ENCODE measurements at places on chromosomes 13 and 19.
A peak's percentile ranks its signal among the peaks of the same experiment; 100 is the strongest.

- DNase-seq, result no peak
Observed at GRCh38 chr13:76471486-76471885, 414.7 kb downstream of the KCTD12 start.

- DNase-seq, result no peak
Observed at GRCh38 chr19:23365222-23365621, 30.0 kb downstream of the ZNF91 start.

DNA sequence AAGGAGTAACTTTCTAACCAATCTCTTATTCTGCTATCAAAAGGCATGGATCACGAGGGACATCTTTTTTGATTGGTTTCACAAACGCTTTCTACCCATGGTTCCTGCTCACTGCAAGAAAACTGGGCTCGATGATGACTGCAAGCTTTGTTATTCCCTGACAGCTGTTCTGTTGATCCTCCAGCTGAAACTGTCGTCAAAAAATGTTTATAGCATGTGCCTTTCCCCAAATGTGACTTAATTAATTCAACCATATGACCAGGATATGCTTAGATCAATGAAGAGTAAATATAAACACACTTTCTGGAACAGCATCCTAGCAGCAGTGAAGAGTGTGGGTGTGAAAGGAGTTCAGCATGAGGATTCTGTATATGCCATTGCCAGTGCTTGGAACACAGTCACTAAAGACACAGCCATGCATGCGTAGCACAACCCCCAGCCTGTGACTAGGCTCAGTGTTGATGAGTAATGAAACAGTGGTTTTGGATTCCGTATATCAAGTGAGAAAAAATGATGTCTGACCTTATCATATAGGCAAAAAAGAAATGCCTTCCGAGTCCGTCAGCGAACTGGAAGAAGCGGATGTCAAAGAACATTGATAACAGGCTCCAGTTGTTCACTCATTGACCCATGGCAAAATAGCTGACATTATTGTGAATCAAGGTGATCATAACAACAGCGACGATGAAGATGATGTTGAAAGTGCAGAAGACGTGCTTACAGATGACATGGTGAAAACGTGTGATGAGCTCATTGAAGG lies 347.4 kb downstream of the FGF9 start:
- DNase-seq, result no peak

DNA sequence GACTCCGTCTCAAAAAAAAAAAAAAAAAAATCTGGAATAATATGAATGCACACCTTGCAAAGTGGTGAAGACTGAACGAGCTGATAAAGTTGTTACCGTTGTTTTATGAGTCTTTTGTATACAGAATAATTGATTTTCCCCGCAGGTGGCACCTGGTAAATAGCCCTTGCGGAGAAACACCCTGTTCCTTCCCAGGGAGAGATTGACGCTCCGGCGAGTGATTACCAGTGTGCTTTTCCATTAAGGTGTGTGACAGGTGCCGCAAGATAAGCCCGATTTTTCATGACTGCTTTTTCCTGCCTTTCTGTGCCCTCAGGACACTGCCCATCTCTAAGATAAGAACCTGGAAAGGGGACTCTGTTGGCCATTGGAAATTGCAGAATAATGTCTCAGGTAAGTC lies 943 bp downstream of the ZNF302 start:
- DNase-seq, result no peak

DNA sequence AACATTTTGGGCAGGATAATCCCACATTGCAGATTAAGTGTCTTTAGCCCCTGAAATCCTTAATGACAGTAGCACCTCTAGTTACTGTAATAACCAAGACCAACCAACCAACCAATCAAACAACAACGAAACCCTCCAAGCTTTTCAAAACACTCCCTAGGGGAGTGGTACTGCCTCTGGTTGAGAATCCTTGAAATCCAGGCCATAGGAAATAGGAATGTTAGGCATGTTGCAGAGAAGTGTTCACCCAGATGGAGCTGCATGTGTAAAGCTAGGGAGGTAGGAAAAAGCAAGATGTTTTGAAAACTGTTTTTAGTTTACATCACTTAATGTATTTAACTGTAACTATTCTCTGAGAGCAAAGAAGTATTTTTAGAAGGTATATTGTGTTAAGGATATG lies 4.5 kb downstream of the LACC1 start:
- no peak for DNase-seq

- DNase-seq, result no peak
Observed at GRCh38 chr13:28728642-28729041, 9.9 kb upstream of the SLC46A3 start.

- DNase-seq, result no peak
Observed at GRCh38 chr19:39166571-39167391, 30.0 kb upstream of the NCCRP1 start.

GRCh38 chr13:39297664-39298171 lies 259.5 kb downstream of the NHLRC3 start:
- DNase-seq, result no peak

- no peak for DNase-seq
Observed at GRCh38 chr13:70473907-70474306, 365.7 kb upstream of the KLHL1 start.

- DNase-seq, result no peak
Observed at GRCh38 chr13:52847682-52848432, 583 bp downstream of the PCDH8 start.

- no peak for DNase-seq
Observed at GRCh38 chr19:7961920-7962626, 18.6 kb upstream of the TIMM44 start.

DNA sequence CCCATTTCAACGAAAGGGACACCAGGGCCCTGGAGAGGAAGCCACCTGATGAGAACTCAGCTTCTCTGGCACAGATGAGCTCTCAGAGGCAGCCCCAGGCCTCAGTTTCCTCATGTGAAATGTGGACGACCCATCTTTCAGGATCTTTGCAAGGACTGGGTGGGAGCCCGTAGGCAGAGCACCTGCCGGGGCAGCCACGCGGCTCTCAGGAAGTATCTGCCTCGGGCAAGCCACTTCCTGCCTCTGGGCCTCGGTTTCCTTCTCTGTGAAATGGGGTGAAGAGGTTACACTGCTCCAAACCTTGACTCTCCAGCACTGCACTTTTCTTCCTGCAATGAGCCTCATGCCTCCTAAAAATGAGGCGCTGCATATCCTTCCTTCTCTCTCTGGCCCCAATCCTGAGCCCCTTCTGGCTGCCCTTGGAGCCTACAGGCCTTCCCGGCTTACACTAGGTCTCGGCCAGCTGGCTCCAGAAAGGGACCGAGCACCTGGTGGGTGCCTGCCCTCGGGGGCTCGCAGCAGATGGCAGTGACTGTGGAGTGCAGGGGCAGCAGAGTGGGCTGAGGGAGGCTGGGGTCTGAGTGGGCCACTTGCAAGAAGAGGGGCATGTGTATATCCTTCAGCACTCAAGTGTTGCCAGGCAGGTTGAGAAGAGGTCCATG lies 3.5 kb downstream of the SSBP4 start:
- DNase-seq, result no peak

- no peak for DNase-seq
Observed at GRCh38 chr19:17620696-17621095, 65.2 kb downstream of the COLGALT1 start.

GRCh38 chr13:44306371-44307192 lies 67.0 kb upstream of the SERP2 start:
- DNase-seq, result no peak

DNA sequence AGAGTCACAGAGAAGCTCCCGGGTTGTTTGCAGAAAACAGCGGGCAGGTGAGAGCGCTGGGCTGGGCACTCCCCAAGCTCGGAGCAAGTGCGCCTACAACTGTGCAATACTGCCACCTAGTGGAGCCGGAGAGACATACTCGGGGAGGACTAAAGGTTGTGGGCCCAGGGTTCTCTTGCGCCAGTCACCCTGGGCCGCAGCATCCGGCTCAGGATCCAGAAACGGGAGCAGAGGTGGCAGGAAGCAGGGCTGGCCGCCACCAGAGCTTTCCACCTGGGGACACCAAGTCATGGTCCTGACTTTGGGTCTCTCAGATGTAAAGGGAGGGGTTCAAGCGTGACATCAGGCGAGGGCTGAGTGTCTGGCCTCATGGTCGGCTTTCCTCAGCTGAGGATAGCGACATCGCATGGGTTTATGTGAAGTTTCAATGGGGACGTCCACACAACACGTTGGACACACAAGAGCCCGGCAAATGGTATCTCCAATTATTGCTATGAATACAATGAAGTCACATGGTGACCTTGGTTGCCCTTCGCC lies 11.2 kb upstream of the KLK4 start:
- DNase-seq, result peak; percentile 64

GRCh38 chr13:113378825-113379224 lies 14.9 kb upstream of the GRTP1 start:
- DNase-seq, result no peak

- no peak for DNase-seq
Observed at GRCh38 chr13:103758222-103758621, 692.0 kb upstream of the SLC10A2 start.

- peak; percentile 6 for DNase-seq
Observed at GRCh38 chr19:15837221-15837731, 21.8 kb upstream of the OR10H1 start.

DNA sequence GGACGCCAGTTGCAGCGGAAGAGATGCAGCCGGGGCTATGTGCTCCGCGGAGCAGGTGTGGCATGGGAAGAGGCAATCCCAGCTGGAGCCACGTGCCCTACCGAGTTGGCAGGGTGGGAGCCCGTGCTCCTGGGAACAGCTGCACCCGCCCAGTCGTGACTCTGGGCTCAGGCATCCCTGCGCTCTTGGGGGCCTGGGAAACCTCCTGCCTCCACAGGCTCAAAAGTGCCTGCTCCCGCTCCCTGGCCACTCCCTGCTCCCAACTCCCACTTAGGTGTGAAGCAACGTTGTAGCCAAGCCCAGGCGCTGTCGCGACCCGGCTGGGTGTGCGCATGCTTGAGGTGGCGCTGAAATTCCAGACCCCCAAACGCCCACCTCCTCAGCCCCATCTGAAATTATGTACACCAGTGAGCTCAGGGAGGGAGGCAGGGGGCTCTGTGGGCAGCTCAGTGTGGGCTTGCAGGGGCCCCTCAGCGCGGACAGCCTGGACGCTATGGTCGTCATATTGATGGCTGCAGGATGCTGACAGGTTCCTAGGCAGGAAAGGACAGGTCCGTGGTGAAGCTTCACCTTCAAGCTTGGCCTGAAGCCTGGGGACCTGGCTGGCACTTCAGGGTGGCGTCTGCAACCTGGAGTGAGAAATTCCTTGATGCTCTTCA lies 429.9 kb downstream of the SLITRK1 start:
- no peak for DNase-seq

DNA sequence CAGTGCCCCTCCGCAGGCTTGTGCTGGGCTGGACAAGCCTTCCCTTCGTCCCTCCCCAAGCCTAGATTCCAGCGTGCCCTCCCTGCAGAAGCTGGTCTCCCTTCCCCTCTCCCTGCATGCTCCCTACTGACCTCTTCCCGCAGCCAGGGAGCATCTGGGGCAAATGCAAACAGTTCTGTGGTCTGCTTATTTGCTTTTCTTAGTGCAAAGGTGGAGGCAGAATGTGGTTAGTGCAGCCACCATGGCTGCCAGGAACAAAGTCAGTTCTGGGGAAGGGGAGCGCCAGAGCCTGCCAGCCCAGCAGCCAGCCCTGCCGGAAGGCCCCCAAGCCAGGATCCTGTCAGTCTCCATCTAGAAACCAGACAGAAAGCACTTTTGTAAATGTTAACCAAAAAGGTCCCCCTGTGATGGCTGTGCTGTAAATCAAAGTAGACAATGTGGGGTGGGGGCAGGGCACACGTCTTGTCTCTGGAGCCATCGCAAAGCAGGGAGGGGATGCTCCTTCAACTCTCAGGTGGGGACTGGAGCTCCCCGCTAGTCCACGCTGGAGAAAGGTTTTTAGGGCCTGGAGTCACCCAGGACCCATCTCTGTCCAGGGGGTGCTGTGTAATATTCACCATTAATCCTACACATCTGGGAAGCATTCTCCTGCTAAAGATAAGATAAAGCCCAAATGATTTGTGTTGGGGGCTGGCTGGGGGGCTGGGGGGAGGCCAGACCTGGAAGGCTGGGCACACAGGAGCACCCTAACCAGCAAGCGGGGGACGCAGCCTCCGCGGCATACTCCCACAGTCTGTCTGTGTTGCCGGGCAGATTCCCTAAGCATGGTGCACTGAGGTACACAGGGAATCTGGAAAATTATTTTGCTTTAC lies 30.9 kb downstream of the SERP2 start:
- no peak for DNase-seq
